ENCODE measurements at places on chromosomes 12 and 14. TPM values are rescaled to one million over a fixed set of nuclear protein-coding genes. Genes with fewer than 3 reads are reported as not detected.

SOS2 gene
- 40.1 TPM for total RNA-seq

CACNA1C gene
- 104 TPM for total RNA-seq

SCNN1A gene
- total RNA-seq = 1.5 TPM

PLA2G1B gene
- not detected for total RNA-seq

PRB2 gene
- total RNA-seq = not detected

CCDC38 gene
- total RNA-seq = not detected

CLEC2D gene
- 3.7 TPM for total RNA-seq

RASSF9 gene
- 1.2 TPM for total RNA-seq

FOXG1 gene
- total RNA-seq = 0.83 TPM

GRCh38 chr14:69441948-69442347 lies 42.6 kb upstream of the PLEKHD1 start:
- no peak overlapping the region for H3K4me3 ChIP-seq
- no peaks in the 10 kb centered on the region for H3K27me3 ChIP-seq
- H3K36me3 ChIP-seq = peaks cover 24% of the 10 kb centered on the region
- H3K27ac ChIP-seq = no peak overlapping the region

DNA sequence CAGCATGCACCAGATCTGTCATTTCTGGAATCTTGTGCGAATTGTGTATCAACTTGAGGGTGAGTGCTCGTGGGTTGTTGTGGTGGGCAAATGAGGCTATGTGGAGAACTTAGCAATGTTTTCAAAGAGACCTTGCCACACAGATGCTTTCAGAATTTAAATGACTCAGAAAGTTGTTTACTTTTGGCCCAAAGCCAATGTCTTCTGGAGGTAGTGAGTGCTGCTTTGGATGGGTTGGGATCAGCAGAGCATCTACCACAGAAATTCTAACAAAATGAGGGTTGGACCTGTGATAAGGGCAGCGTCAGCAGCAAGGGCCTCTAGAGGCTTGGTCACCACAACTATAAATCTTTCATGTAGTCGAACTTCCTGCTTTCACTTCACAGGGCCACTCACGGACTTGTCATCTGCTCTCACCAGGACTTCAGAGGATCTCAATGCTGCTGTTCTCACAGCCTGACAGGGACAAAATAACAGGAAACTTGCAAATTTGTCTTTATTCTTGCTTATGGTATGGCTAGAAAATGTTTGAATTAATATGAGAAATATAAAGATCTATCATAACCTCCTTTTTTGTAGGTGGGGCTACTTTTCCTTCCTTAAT lies 111.4 kb downstream of the DACT1 start:
- no peaks in the 10 kb centered on the region for H3K27me3 ChIP-seq
- H3K27ac ChIP-seq = no peak overlapping the region
- H3K4me3 ChIP-seq = no peak overlapping the region
- peaks cover 15% of the 10 kb centered on the region for H3K4me1 ChIP-seq
- H3K36me3 ChIP-seq = no peaks in the 10 kb centered on the region
- DNase-seq = no peak

DNA sequence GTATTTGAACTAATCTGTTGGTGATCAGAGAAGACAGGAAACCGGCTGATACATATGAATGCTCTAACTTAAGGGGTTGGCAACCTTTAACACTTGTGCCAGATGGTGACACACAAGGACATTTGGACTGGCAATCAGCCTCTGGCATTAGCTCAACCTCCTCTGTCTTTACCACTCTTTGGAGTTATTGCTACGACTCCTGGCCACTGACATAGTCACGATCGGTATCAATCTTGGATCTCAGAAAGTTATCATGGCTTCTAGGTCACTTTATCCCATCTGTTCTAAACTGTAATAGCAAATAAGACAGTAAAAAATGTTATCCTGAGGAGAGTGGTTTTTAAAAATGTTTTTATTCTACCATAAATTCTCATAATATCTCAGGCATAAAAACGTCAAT lies 575.2 kb upstream of the MDGA2 start:
- no peak overlapping the region for H3K27ac ChIP-seq
- H3K27me3 ChIP-seq = no peaks in the 10 kb centered on the region
- H3K4me3 ChIP-seq = no peak overlapping the region
- no peak for DNase-seq
- no peaks in the 10 kb centered on the region for H3K36me3 ChIP-seq

GRCh38 chr12:1634149-1634548 lies 5.1 kb downstream of the WNT5B start:
- peaks cover 78% of the 10 kb centered on the region for H3K4me1 ChIP-seq
- H3K27ac ChIP-seq = peak overlapping the region; percentile 87
- no peak overlapping the region for H3K4me3 ChIP-seq

GRCh38 chr14:34364201-34364600 lies 97.8 kb downstream of the SPTSSA start:
- no peak overlapping the region for H3K27ac ChIP-seq
- H3K36me3 ChIP-seq = no peaks in the 10 kb centered on the region
- H3K4me1 ChIP-seq = peaks cover 10% of the 10 kb centered on the region
- no peaks in the 10 kb centered on the region for H3K27me3 ChIP-seq

- DNase-seq = no peak
- no peaks in the 10 kb centered on the region for H3K27me3 ChIP-seq
- no peak overlapping the region for H3K27ac ChIP-seq
- no peaks in the 10 kb centered on the region for H3K36me3 ChIP-seq
Observed at GRCh38 chr12:105355752-105356151, 25.3 kb downstream of the C12orf75 start.

- DNase-seq = no peak
- peaks cover 26% of the 10 kb centered on the region for H3K36me3 ChIP-seq
- peak overlapping the region; percentile 98 for H3K27ac ChIP-seq
- peak overlapping the region; percentile 85 for H3K4me3 ChIP-seq
Observed at GRCh38 chr12:6336889-6337853, 4.7 kb downstream of the TNFRSF1A start.

DNA sequence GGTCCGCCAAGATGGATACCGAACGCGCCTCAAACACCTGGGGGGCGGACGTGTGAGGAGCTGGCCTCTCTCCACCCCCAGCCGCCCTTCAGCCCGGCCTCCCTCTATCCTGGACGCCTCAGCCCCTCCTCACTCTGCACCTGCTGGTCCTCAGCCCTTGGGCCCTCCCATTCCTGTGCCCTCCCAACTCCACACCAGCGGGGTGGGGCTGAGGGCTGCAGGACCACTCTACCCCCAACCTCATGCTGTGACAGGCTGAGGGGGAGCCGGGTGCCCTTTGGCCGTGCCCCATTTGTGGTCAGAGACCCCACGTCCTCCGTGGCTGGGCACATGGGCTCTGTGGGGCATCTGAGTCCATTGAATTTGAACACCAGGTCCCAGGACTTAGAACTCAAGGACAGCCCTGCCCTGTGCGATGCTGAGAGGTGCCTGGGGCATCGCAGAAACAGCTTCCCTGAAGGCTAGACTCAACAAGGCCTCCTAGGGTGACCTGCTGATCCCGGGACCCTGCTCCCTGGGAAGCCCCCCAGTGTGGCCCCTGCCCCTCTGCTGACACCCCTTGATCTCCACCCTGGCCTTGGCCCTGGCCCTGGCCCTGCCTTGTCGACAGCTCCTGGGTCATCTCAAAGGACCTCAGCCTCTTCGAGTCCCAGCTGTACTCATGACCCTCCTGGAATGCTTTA lies 82.0 kb upstream of the SFSWAP start:
- H3K4me1 ChIP-seq = no peaks in the 10 kb centered on the region
- no peak overlapping the region for H3K4me3 ChIP-seq
- H3K36me3 ChIP-seq = no peaks in the 10 kb centered on the region
- H3K27ac ChIP-seq = no peak overlapping the region

- no peaks in the 10 kb centered on the region for H3K27me3 ChIP-seq
- no peak for DNase-seq
- H3K27ac ChIP-seq = no peak overlapping the region
- no peaks in the 10 kb centered on the region for H3K36me3 ChIP-seq
- no peak overlapping the region for H3K4me3 ChIP-seq
- no peaks in the 10 kb centered on the region for H3K4me1 ChIP-seq
Observed at GRCh38 chr12:62876938-62877548, 57.9 kb downstream of the PPM1H start.

DNA sequence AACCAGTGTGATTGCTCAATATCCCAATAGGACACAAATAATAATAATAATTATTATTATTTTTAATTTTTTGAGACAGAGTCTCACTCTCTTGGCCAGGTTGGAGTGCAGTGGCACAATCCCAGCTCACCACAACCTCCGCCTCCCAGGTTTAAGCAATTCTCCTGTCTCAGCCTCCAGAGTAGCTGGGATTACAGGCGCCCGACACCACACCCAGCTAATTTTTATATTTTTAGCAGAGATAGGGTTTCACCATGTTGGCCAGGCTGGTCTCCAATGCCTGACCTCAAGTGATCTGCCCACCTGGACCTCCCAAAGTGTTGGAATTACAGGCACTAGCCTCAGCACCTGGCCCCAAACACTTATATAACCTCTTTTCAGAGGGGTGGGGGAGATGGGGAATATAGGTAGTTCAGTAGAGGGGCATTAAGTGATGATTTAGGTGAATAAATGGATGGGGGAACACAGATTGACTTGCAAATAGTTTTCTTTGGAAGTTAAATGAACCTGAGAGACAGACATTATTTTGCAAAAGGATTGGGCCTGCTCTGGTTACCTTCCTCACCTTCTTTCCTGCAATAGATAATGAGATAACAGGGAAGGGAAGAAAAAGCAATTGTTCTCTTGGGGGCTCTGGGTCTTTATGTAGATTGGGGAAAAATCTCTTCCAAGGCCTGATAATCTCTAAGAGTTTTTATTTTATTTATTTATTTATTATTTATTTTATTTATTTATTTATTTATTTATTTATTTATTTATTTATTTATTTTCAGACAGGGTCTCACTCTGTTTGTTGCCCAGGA lies 57.7 kb downstream of the RESF1 start:
- H3K27ac ChIP-seq = no peak overlapping the region
- H3K4me1 ChIP-seq = no peaks in the 10 kb centered on the region
- no peak overlapping the region for H3K4me3 ChIP-seq
- no peaks in the 10 kb centered on the region for H3K36me3 ChIP-seq
- no peak for DNase-seq
- no peaks in the 10 kb centered on the region for H3K27me3 ChIP-seq

- no peaks in the 10 kb centered on the region for H3K27me3 ChIP-seq
- H3K36me3 ChIP-seq = peaks cover 63% of the 10 kb centered on the region
- H3K4me3 ChIP-seq = no peak overlapping the region
- peaks cover 24% of the 10 kb centered on the region for H3K4me1 ChIP-seq
- DNase-seq = no peak
Observed at GRCh38 chr12:7068994-7069346, 8.5 kb downstream of the C1S start.

DNA sequence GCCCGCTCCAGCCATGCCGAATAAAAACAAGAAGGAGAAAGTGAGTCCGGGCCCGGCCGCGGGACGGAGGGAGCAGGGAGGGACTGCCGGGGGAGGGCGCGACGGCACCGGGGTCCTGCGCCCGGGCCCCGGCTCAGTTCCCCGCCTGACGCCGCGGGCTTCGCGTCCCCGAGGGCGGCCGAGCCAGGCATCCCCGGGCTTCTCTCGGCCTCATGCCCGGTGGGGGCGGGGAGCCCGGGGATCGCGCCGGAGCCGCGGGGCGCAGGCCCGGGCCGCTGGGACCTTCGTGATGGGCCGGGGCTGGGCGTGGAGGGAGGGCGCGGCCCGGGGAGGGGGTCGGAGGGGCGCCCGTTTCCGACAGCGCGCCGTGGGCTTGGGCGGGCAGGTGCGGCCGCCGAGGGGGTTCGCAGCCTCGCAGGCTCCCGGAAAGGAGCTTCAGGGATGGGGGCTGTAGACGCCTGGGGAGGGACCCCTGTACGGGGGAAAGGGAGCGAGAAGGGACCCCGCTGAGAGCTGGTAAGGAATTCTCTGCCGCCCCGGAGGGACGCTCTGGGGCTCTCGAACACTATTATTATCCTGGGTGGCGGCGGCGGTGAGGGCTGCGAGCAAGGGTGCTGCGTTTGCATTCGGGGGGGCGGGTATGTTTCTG lies 496 bp downstream of the PPP2R5C start:
- peak; percentile 91 for DNase-seq
- H3K27me3 ChIP-seq = no peaks in the 10 kb centered on the region
- H3K36me3 ChIP-seq = peaks cover 25% of the 10 kb centered on the region
- H3K4me3 ChIP-seq = peak overlapping the region; percentile 93
- peaks cover 18% of the 10 kb centered on the region for H3K4me1 ChIP-seq

DNA sequence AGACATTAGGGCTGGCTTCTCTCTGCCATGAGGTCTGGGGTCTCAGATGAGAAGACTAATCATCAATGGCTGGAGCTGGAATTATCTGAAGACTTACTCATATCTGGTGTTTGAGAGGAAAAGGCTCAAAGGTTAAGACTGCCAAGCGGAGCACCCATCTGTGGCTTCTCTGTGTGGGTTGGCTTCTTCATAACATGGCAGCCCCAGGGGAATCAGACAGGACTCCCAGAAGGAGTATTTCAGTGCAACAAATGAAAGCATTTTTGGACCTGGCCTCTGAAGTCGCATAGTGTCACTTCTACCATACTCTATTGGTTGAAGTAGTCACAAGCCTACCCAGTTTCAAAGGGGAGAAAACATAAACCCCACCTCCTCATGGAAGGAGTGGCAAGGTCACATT lies 171.8 kb upstream of the KRR1 start:
- no peaks in the 10 kb centered on the region for H3K36me3 ChIP-seq
- no peak for DNase-seq
- no peak overlapping the region for H3K4me3 ChIP-seq
